NCI-H2171 treated with DMSO at 0.1 percent for 48 hours (cell line): ENCODE measurements at places on chromosomes 7 and 10.

GRCh38 chr7:137935884-137936508, 65.9 kb downstream of the CREB3L2 start:
- DNase-seq: no peak

DNA sequence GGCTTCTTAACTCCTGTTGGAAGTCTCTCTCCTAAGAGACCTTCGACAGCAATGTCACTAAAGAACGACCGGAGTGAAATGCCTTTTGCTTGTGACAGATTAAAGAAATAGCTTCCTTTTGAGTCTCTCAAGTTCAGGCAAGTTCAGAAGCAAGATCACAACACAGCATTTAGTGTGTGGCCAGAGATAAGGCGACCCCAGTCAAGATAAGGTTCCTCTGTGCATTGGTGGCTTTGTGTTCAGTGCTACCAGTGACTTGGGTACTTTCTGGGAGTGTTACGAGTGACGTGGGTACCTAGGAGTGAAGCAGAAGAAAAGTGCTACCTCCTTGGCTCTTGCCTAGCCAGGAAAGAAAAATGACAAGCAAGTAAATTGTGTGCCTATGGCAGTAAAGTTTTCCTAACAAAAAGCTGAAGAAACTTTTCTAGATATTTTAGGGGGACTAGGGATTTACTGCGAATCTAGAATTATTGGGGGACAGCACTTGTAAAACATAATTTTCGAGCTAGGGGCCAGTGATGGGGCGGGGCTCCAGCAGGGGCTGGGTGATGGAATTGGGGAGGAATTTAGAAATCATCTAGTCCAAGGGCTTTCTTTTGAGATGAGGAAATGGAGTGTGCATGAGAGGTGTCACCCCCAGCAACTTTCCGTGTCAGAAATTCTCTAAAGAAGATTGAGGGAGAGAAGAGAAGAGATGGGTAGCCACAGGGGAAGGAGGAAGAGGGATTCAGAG, 191.9 kb upstream of the LYZL2 start:
- DNase-seq: no peak

- no peak for DNase-seq
Observed at GRCh38 chr7:155466814-155467733, 9.1 kb downstream of the EN2 start.

DNA sequence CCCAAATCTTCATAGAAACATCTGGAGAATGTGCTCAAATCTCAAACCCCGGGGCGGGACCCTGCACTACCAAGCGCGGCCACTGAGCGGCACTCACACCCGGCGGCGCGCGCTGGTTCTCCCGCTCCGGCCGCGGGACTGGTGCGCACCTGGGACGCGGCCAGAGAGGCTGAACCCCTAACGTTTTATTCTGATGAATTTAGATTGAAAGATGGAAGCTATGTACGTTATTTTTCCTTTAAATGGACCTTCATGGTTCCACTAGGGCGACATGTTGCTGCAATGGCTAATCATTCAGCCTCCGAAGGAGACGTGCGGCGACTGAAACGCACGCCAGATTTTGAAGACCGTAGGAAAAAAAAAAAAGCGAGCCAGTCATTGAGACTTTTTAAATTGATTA, 107.0 kb upstream of the INSIG1 start:
- peak; percentile 49 for DNase-seq

GRCh38 chr7:50426280-50427045, 23.7 kb downstream of the FIGNL1 start:
- no peak for DNase-seq

- no peak for DNase-seq
Observed at GRCh38 chr7:151838072-151838471, 38.8 kb downstream of the PRKAG2 start.
